ENCODE measurements at places on chromosomes 1 and 21.

DNA sequence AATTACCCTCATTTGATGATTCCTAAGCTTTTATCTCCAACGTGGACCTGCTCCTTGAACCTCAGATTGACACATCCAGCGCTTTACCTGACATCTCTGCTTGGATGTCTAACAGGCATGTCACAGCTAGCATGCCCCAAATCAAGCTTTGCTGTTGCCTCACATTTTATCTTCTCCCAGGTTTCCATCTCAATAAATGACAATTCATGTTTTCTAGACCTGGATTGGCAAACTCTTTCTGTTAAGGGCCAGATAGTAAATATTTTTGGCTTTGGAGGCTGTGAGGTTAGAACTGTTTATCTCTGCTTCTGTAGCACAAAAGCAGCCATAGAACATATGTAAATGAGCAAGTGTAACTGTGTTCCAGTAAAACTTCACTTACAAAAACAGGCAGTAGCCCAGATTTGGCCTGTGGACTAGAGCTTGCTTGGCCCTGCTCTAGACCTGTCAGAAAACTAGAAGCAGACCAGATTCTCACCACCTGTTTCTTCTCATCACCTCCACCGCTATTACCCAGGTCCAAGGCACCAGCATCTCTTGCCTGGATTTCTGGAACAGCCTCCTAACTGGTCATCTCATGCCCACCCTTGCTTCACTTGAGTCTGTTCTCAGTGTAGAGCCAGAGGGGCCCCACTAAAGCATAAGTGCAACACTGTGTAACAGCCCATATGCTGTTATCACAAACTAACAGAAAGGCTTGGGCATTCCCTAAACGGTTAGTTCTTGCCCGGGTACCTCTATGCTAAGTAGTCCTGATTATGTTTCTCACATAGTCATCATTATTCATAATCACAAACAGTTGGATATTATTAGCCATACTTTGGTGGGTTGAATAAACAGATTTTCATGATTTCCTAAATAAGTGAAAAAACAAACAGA lies 42.3 kb downstream of the UBE4B start:
- DNase-seq, result no peak

- no peak for DNase-seq
Measured at GRCh38 chr1:234395297-234395696, 22.0 kb downstream of the COA6 start.

DNA sequence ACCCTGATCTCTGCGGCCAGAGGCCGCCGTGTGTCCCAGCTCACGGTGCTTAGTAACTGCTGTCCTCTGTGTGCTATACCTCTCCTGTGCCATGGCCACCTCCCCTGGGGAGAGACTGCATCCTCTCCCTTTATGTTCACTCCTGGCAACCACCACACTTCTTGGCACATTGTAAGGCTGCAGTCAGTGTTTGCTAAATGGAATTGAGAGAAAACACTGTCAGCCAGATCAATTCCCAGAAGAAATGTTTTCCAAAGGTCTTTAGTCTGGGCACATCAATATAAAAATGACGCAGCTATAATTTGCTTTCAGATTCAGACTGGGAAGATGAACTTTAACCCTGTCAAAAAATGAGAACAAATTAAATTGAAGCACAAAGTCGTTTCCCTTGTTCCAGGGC lies 96.8 kb downstream of the BEND5 start:
- no peak for DNase-seq

DNA sequence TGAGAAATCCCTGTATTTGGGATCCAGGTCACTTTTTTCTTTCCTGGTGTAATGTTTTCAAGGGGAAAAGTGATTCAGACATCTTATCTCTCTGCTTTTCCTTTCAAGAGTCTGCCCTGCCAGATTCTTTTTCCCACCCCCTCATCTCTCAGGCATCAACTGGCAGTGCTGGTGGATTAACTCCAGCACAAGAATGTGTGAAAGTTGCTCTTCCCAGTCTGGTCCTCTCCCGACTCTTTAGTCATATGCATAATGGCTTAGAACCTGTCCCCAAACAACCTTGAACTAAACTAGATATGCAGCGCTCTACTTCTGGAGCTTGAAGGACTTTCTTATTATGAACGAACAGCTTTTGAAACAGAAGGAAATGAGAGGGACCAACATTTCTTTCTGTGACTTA lies 88.5 kb downstream of the SLC44A5 start:
- DNase-seq, result no peak

DNA sequence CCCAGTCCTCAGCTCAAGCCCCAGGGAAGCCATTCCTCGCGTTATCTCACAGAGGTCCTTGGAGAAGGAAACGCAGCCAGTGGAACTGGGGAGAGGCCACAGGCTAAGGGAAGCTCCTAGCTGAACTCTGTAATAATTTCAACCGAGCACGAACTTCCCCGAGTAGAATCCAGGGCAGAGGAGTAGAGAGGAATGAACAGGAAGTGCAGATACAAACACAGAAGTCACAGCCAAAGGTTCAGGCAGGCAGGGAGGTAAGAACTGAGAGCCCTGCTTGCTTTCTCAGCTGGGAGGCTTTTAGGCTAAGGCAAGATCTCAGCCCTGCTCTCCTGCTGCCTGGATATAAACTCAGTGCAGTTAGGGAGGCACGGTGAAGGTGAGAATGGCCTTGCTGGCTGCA lies 23.7 kb downstream of the WARS2 start:
- DNase-seq, result peak; percentile 27

GRCh38 chr1:87513255-87513654 lies 184.6 kb downstream of the LMO4 start:
- no peak for DNase-seq

DNA sequence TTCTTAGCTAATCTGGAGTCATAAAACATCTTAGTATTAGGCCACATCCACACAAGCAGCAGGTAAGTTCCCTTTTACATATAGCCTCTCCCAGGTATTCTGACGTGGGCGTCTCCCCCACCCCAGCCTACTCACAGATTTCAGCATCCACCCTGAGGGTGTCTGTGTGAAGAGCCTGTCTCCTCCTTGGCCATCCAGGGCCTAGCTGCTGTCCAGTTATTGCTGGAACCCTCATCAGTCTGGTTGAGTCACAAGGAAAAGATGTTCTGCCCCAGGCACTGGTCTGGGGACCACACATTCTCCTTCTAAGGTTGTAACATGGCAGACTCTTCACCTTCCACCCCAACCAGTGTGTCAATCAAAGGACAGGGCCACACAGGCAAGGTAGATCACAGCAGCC lies 57.6 kb downstream of the ETS2 start:
- DNase-seq, result peak; percentile 32

DNA sequence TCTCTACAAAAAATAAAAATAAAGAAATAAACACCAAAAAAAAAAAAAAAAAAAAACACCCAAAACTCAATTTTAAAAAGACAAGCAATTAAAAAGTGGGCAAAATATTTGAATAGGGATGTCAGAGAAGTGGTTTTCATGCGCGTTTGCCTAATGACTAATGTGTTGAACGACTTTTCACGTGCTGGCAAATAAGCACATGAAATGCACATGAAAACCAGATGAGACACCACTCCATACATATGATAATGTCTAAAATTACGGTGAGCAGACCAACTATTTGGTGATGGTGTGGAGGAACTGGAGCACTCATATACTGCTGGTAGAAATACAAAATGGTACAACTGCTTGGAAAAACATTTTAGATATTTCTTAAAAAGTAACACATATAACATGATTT lies 39.4 kb upstream of the UHMK1 start:
- DNase-seq, result no peak

DNA sequence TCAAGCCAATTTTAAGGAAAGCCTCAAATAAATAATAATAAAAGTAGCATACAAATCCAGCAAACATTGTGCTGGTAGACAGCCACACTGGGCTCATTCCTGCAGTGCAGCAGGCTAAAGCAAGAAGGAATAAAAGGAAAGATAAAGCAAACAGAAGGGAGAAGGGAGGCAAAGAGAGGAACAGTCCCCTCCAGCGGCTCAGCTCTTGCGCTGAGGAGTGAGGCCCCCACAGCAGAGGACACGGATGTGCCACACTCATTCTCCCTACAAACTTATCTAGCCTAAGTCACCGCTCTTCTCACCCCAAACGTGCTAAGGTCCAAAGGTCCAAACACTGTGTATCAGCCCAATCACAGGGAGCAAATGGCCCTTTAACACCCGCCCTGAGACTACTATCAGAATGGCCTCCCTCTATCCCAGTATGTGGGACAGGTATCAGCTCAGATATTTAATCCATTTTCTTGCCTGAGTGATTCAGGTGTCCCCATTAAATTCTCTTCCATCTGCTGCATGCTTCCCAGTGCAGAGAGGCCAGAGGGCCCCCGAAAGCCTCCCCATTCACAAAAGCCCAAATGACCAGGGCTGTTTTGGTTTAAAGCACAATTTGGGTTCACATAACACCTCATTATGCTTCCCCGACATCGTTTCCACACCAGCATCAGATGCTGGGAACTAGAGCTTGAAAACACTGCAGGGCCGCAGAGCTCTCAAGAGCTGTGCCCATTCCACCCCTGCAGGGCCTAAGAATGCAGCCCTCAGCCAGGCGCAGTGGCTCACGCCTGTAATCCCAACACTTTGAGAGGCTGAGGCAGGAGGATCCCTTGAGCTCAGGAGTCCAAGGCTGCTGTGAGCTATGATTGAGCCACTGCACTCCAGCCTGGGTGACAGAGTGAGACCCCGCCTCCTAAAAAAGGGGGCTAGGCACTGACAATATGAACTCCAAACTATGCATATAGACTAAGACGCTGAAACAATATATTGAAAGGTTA lies 17.8 kb downstream of the CAPZB start:
- DNase-seq, result no peak

- no peak for DNase-seq
Measured at GRCh38 chr21:33857846-33858666, 57.5 kb downstream of the ATP5PO start.

- DNase-seq, result no peak
Measured at GRCh38 chr1:56434740-56435139, 144.6 kb downstream of the PLPP3 start.

- DNase-seq, result no peak
Measured at GRCh38 chr1:84774669-84775534, 84.6 kb upstream of the SSX2IP start.

- DNase-seq, result peak; percentile 61
Measured at GRCh38 chr1:170414989-170415709, 116.8 kb upstream of the GORAB start.

DNA sequence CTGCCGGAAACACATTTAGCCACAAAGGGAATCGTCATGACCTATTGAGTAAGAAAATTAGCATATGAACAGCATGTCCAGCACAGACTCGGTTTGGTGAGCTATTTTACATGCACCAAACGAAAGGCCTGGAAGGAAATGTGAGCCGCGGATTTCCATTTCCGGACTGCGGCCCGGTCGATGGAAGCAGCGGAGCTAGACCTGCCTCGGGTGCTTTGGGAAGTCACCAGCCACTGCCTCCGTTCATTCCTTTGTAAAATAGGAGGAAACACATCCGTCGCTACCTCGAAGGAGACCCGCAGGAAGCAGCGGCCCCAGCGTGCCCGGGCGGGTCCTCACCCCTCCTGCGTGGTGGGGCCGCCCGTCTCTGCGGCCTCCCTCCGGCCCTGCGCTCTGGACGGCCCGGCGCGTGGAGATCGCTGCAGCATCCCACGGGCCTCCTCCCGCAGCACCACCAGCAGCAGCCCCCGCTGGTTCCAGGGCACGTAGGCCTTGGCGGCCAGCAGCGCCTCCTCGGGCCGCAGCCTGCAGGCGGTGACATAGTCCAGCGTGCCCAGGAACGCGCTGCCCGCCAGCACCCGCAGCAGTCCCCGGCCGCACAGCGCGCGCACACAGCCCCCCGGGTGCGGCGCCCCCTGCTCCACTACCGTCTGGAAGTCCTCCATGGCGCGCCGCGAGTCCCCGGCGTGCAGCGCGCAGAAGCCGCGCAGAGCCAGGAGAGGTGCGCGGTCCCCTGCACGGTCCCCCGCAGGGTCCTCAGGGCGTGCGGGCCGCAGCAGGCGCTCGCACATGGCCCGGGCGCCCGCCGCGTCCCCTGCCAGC lies 12.1 kb downstream of the TTC34 start:
- no peak for DNase-seq

DNA sequence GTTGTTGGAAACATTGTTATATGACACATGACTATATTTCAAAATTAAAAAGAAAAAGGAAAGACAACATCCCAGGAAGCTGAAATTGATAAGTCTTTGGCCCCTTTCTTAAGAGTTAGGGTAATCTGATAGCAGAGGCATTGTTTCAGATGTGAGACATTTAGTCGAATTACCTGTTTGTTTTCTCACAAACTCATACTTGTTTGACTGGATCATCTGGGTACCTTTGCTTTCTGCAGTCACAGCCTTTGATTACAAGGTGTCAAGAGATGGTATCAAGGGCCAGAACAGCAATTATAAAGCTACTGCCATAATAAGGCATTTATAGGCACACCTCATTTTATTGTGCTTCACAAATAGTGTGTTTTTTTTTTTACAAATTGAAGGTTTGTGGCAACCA lies 136.3 kb downstream of the DUSP10 start:
- no peak for DNase-seq

GRCh38 chr1:116847688-116848531 lies 61.8 kb upstream of the PTGFRN start:
- peak; percentile 74 for DNase-seq

DNA sequence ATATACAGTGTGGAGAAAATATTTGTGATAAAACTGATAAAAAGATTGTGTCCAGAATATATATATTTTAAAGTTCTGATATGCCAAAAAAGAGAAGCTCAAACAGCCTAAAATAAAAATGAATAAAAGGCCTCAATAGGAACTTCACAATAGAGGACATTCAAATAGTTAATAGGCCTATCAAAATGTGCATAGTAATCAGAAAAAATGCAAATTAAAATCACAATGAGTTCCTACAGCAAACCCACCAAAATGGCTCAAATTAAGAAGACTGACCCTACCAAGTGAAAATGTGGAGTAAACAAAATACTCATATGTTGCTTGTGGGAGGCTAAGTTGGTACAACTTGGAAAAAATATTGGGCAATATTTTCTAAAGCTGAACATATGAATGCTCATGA lies 57.6 kb upstream of the COG2 start:
- DNase-seq, result no peak

DNA sequence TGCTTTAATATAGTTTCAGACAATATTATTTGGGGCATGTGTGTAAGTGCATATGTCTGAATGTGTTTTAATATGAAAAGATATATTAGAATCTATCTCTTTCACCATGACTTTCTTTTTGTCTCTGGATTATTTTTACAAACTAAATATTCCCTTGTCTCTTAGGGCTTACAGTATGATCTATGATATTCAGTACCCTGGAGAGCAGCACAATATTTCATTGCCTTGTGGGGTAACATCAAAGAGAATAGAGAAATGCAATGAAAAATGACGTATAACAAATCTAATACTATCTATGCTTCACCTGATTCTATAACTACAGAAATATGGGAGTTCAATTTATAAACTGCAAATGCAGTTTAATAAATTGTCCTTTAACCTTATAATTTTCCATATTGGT lies 2084.5 kb downstream of the MRPL39 start:
- no peak for DNase-seq

DNA sequence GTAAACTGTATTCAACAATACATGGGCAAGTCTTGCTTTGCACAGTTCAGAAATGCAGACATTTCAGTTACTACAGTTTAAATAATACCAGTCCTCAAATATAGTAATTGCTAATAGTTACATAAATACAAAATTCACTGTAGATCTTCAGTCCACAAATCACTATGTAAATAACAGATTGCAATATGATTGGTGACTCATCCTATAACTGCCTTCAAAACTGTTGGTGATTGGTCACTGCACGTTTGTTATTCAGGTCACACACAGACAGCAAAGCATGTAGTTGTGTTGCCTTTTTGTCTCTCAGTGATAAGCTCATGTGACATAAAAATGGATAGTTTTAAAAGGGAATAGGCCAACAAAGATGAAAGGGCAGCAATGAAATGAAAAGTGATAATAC lies 186.5 kb upstream of the CTTNBP2NL start:
- no peak for DNase-seq

All from EH (cell line).